ENCODE measurements at places on chromosomes 5 and 9.

GRCh38 chr9:129463994-129464393 lies 156.9 kb downstream of the C9orf50 start:
- no peak for DNase-seq

DNA sequence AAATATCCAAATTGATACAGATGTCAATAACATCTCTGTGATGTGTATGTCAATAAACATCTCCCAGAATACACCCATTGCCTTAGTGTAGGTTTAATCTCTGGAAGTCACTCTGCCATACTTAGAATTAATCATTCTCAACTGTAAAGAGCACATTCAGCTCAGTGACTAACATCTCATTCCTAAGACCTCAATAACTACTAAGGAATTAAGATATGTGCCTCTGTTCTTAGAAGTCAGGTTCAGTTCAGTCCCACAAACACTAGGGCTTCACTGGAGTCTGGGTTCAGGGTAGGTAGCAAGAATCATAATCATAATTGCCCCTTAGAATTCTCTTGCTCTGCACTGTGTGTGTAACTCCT lies 31.7 kb downstream of the UGCG start:
- no peak for DNase-seq

DNA sequence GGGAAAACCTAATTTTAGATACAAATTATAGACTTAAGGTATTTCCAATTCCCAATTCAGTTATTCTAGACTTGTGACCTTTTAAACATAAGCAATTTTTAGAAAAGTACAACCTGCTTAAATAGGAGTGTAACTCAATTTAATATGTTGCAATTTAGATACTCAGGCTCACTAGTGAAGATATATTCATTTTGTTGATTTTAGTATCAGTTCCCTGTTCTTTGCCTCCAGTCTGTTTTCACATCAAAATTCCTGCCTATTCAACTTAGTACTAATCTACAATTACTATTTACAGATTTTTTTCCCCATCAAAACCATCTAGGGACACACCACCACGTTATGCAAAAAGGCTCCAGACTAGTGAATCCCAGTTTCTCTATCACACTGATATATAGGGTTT lies 30.4 kb downstream of the PWWP2A start:
- no peak for DNase-seq

- no peak for DNase-seq
Observed at GRCh38 chr5:127696683-127697082, 6.5 kb upstream of the CCDC192 start.

- DNase-seq: peak; percentile 87
Observed at GRCh38 chr9:89602978-89603766, 1.6 kb upstream of the GADD45G start.

DNA sequence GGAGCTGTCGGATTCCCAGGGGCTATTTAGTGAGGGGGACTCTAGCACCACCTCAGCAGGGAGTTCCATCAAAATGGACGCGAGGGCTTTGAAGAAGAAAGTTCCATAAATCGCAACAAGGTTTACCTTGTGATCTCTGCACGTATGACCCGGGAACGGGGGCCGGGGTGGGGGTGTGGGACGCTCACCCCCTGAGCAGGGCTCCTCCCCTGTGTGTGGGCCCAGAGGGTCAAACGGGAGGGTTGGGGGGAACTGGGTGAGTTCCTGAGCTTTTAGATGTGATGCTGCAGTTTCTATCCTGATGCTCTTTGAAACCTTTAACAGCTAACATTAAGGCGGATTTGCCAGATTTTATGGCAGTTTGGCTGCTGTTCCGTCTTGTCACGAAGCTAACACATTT lies 18.9 kb upstream of the LRRC14B start:
- no peak for DNase-seq

DNA sequence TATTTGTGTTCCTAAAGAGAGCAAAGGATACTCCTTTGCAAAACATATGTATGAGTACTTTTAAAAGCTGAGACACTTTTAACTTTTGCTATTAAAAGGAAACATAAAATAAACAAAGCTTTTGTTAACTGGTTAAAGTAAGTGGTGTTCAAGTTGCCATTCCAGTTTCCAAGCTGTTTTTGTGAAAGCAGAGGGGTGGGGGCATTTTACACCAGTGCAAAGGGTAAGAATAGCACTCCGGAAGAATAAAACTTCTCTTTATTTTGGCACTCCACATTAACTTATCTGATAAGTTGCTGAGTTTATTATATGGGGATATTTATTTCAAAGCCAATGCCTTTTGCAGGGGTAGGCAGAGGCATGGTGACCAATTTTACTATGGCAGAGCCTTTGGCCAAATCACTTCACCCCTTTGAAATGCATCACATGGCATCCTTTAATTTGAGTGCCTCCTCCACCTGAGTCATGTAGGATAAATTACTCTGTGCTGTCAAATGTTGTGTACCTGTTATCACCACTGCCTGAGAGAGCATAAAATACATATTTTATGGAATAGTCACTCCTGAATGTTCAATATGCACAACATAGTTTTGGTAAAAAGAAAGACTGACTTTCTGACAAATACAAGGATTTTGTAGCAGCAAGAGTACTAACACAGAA lies 62.9 kb downstream of the MLLT3 start:
- no peak for DNase-seq

DNA sequence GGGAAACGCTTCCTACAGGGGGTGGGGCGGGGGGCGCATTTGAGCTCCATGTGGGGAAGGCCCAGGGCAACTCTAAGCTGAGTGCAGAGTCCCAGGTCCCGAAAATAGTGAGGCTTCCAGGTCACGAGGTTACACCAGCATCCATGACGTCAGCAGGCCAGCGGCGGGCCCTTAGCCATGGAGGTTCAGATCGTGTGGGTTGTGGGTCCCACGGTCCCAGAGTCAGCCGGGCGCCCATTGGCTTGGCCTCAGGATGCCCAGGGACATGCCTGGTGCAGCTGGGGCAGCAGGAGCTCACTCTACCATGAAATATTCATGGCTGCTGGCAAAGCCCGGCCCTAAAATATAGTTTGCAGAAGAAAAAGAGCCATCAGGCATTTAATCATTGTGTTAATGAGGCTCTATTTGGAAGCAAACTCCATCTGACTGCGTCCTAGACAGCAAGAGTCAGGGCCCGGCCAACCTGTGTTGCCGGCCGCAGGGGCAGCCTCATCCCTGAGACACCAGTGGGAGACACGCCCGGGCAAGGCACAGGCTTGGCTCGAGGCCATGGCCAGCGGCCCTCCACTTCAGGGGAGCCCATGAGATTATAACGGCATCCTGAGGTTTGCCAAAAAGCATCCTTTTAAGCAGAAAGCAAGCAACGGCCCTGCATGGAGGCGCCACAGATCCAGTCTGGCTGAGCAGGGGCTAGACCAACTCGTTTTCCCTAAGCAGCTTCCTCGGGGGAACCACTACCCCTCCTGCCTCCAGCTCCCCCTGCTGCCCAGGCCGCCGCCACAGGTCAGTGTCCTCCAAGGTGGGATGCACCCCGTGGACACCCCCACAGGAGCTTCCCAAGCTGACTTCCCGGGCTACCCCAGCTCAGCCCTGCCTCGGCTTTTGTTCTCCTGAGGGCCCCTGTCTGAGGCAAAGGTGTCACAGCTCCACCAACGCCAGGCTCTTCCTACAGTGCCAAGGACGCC lies 108.9 kb upstream of the PPP1R26 start:
- DNase-seq: no peak

GRCh38 chr9:36151316-36152210 lies 15.0 kb downstream of the GLIPR2 start:
- peak; percentile 70 for DNase-seq

DNA sequence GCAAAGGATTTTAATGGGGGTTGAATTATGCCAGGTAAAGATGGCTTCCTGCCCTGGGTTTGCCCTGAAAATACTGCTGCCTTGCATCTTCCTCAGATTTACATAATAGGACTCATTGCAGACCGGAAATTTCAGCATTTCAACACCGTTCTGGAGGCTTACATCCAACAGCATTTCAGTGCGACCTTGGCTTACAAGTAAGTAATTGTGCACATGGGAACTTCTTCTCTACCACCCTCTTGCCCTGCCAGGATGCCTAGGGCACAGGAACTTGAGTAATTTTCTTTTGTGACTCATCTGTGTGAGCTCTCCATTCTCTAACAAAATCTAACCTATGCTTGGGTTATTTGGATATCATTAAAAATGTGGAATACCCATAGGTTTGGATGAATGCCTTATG lies 80.2 kb downstream of the DOCK2 start:
- DNase-seq: no peak

GRCh38 chr5:38538161-38538560 lies 18.3 kb downstream of the LIFR start:
- no peak for DNase-seq

GRCh38 chr5:9500625-9501024 lies 45.2 kb downstream of the SEMA5A start:
- no peak for DNase-seq

DNA sequence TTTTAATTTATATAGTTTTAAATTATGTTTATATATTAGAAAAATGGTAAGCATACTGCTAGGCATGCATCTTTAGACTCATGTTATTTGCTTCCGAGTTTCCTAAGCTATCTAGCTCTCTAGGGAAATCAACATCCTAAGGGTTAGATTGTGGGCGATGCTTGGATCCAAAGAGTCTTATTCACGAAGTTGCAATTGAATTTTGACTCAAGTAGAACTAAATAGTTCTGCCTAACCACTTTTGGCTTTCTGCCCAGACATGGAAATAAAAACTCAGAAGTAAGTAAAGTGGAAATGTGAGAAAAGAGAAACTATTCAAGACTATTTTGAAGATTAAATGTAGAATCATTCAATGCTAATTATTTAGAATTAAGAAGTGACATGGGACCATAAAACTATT lies 440.4 kb downstream of the CDH18 start:
- DNase-seq: no peak

GRCh38 chr9:17624571-17624970 lies 45.7 kb downstream of the SH3GL2 start:
- no peak for DNase-seq

DNA sequence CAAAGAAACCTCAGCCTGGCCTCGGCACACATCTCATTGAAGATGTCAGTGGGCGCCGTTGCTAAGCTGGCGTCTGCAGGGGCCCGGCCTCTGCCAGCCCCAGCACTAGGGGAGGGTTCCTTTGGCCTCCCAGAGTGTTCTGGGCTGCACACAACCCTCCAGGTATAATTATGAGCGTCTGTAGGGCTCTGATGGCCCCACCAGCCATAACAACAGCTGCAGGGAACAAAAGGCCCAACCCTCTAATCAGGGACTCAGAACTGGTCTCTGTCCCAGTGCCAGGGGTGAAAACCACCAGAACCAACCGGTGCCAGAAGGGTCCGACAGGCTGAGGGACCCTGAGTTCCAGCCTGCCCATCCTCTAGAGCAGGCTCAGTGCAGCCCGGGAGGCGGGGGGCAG lies 39.5 kb upstream of the SLC12A7 start:
- DNase-seq: no peak

GRCh38 chr5:160976181-160976580 lies 124.2 kb upstream of the ATP10B start:
- no peak for DNase-seq

DNA sequence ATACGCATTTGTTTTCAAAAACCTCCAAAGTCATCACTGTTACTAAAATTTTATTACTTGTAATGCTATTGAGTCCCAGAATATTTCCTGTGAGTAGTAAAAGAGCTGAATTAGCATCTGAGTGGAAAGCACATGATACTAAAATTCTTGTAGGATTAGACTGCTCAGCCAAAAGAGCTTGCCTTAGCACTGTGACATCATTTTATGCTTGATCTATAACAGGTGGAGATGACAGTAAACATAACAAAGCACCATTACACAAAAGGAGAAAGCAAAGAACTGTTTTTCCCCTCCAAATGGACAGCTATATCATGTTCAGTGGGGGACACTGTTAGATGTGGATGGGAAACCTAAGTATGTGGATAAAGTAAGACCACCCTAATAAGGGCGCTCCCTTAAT lies 5.8 kb upstream of the JAK2 start:
- DNase-seq: no peak

GRCh38 chr9:137087409-137087925 lies 682 bp downstream of the MAN1B1 start:
- no peak for DNase-seq

DNA sequence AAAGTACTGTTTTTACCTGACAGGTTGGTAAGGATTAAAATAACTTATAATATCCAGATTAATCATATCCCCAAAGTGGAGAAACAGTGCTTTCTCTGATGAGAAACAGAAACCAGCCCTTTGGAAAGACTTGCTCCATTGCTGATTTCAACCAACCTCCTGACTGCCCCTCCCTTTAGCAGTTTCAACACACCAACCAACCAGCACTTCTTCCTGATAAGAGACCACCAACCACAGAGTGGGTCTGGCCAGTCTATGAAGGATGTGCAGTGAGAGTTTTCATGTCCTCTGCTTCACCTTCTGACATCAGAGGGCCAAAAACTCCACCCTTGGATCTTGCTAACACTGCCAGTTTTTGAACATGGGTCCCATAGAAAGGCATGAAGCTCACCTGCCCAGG lies 28.1 kb downstream of the RIGI start:
- no peak for DNase-seq

GRCh38 chr9:130703501-130703900 lies 9.9 kb downstream of the EXOSC2 start:
- no peak for DNase-seq

GRCh38 chr5:75262271-75262670 lies 25.6 kb upstream of the ANKRD31 start:
- DNase-seq: no peak

DNA sequence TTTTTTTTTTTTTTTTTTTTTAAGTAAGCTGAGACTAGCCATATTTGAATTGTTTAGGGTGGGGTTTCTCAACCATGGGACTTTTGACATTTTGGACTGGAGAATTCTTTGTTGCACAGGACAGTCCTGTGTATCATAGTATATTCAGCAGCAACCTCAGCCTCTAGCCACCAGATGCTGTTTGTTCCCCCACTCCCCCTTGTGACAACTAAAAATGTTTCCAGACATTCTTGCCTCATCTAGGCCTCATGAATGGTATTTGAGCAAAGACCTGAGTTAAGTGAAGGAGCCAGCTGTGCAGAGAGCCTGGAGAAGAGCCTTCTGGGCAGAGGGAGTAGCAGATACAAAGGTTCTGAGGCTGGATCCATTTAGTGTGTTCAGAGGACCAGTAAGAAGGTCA lies 155.9 kb downstream of the SGCD start:
- no peak for DNase-seq

DNA sequence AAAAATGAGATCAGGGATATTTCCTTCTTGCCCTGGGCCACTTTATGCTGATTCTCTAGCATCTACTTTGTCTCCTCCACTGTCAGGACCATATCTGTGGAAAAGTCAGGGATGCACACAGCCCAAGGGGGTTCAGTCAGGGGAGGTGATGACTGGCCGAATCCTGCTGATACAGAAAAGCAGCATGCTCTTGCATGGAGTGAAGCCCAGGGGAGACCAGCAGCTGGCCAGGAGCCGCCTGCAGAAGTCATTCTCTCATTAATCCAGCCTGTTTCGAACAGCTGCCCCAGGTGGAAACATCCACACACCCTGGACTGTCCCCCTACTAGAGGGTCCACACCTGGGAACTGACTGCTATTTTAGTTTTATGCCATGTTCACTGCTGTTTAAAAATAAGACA lies 177.1 kb downstream of the ATP10B start:
- DNase-seq: no peak

GRCh38 chr5:149546974-149547373 lies 4.3 kb downstream of the CSNK1A1 start:
- DNase-seq: no peak

- no peak for DNase-seq
Observed at GRCh38 chr9:129934780-129935179, 99.5 kb downstream of the USP20 start.

GRCh38 chr5:62581836-62582597 lies 3.4 kb downstream of the LRRC70 start:
- no peak for DNase-seq
